ENCODE measurements at places on chromosomes 2 and 18.

- peak; percentile 50 for DNase-seq
Observed at GRCh38 chr2:98601532-98602132, 6.7 kb downstream of the COA5 start.

DNA sequence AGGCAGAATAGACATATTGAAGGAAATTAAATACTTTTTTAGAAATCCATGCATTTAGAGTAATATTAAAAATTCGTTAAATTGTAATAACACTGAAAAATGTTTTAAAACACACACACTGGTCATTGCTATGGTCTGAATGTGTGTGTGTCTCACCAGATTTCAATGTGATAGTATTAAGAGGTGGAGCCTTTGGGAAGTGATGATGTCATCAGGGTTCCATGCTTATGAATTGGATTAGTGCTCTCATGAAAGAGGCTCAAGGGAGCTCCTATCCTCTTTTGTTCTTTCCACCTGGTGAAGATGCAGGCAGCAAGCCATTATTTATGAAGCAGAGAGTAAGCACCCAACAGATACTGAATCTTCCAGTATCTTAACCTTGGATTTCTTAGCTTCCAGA lies 441.8 kb downstream of the CDH2 start:
- no peak for DNase-seq

DNA sequence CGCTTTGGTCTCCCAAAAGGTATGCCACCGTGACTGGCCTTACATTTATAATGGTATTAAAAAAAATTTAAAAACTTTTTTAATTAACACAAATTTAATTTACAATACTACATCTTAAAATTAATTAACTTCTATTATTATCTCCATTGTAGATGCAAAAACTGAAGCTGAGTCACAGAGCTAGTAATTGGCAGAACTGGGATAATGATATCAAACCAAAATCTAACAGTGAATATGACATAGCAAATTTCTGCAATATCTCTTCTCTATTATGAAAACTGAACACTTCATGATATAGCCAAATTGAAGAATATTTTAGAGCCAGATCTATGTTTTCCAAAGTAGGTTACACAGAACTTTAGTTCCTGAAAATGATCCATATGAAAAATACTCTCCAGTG lies 66.4 kb upstream of the CHAC2 start:
- no peak for DNase-seq

DNA sequence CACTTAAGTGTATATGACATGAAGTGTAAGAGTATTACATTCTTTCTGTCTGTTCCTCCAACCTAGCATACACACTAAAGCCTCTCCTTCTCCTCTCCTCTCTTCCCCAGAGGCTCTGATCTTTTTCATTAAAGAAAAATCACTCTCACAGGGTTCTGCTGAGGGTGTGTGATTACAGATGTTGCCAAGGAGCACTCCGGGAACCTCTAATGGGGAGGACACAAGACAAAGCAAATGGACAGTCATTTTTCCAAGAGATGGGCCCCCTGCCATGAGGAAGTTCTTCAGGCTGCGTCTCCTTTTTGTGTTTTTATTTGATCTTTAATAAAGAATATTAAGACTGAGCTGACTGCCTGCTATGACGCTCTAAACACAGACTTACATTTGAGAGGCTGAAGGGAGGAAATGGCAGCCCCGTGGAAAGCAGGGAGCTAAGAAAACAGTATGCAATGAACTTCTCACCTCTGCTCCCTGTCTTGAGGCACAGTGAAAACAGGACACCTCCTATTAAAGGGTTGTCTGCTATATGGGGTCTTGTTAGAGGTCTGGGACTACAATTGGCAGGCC lies 578.1 kb downstream of the PIK3C3 start:
- DNase-seq: no peak

DNA sequence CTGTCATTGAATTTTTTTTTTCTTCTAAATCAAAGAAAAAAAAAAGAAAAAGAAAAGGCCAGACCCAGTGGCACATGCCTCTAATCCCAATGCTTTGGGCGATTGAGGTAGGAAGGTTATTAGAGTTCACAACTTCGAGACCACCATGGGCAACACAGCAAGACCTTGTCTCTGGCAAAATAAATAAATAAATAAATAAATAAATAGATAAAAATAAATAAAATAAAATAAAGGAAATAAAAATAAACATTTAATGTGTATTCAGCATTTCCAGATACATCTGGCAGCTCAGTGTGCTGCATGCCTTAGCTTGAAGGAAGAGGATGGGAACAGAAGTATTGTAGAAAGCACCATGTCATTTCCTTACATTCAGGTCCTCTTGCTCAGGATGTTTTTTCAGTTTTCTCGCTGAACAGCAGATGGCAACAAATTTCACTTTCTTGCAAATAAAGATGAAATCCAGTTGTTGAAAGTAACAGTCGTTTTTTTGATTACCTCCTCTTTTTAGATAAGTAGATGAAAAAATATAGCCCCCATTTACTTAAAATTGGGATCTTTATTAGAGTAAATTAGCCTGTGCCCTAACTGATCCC lies 25.7 kb upstream of the FAM178B start:
- DNase-seq: peak; percentile 38

DNA sequence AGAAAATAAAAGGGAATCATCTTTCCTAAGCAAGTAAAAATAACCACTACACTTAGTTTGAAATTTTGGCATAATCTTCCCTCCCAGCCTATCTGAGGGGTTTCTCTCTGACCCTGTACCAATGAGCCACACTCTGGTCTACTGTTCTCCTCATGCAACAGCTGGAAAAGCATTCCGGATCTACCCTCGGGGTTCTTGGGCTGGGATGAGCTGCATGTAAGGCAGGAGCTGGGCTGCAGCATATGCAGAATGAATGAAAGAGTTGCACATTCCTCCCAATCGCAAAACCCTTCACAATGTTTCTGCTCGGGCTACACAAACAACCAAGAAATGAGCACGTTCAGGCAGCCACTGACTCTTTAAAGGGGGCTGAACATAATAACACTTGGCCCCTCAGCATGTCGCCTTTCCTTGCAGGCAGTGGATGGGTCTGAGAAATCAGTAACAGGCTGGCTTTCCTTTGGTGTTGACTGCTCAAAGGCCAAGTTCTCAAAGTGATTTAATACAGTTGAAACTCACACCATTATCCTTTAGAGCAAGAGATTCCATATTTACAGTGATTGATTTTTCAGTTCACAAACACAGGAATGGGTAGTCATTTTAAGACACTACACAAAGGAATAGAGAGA lies 180.4 kb upstream of the ZFP36L2 start:
- no peak for DNase-seq

- DNase-seq: no peak
Observed at GRCh38 chr2:96788442-96789244, 27.4 kb upstream of the CNNM3 start.

DNA sequence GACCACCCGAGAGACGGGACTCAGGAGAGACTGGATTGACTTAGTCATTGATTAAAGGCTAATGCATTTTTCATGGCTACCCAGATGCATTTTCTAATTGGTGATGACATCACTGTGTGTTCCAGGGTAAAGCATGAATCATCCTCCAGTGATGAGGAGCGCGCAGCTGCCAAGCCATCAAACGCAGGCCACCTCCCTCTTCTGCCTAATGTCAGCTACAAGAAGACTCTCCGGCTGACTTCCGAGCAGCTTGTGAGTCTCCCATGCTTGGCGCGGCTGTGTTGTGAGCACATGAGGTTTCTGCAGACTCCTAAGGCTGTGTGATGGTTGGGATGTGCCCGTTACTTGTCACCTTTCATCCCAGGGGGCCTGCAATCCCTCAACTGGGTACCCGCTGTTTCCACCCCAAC lies 56.4 kb downstream of the LPIN1 start:
- no peak for DNase-seq

DNA sequence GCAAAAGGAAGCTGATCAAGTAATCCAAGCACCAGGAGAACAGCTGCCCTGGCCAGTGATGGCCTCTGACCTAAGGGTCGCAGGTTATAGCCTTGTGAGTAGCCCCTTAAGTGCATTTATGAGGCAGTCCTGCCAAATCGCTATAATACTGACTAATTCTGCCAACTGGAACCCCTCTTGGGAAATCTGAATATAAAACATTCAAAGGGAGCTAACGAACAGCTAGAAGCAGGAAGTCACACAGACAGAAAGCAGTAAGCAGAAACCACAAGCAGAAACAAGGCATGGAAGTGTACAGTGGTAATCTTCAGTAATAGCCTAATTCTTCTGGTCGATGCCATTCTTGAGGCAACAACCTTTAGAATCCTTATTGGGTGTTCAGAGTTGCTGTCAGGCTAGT lies 521.3 kb downstream of the METTL4 start:
- DNase-seq: no peak

GRCh38 chr2:26214759-26215158 lies 29.7 kb downstream of the HADHA start:
- DNase-seq: no peak

DNA sequence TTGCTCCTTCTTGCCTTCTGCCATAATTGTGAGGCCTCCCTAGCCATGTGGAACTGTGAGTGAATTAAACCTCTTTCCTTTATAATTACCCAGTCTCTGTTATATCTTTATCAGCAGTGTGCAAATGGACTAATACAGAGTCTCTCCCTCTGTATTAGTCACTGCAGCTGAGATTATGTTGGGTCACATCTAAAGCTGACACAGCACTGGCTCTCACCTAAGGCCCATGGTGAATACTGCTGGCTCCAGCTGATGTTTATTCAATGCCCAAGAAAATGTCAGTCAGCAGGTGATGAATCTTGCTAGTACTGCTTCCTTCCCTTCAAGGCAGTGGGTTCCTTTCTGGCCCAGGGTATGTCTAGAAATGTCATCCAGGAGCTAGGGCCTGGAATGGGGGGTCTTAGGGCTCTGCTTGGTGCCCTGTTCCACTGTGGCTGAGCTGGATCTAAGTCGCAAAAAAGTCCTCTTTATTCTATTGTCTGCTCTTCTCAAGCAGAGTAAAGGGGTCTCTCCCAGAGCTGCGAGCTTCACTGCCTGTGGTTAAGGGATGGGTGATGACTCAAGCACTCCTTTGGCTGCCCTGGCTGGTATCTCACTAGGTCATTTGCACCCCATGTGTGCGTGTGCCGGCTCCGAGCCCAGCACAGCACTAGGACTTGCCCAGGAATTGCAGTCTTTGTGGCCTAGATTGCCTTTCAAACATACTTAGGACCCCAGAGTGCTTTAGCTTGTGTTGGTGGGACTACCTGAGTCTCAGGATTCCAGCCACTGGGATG lies 29.9 kb downstream of the PPP1R1C start:
- DNase-seq: no peak

GRCh38 chr2:3751806-3752205 lies 48.4 kb downstream of the DCDC2C start:
- no peak for DNase-seq

Measured in GM13976 (cell line).